ENCODE measurements at places on chromosomes 6 and 20.

DNA sequence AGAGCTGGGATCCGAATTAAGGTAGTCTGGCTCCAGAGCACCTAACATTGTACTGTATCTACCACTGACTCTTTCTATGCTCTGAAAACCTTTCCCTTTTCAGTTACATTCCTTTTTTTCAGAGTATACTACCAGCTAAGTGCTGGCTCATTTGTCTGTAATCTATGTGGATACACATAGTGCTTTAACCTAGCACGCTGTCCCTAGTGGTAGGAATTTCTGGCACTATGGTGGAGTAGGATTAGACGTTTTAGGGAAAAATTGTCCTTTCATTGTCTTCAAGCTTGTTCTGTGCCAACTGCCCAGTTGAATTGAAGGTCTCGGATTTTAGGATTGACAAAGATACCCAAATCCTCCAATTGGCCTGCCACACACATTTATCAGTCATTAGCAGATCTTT, 259.1 kb upstream of the FERMT1 start:
- no peak for DNase-seq

DNA sequence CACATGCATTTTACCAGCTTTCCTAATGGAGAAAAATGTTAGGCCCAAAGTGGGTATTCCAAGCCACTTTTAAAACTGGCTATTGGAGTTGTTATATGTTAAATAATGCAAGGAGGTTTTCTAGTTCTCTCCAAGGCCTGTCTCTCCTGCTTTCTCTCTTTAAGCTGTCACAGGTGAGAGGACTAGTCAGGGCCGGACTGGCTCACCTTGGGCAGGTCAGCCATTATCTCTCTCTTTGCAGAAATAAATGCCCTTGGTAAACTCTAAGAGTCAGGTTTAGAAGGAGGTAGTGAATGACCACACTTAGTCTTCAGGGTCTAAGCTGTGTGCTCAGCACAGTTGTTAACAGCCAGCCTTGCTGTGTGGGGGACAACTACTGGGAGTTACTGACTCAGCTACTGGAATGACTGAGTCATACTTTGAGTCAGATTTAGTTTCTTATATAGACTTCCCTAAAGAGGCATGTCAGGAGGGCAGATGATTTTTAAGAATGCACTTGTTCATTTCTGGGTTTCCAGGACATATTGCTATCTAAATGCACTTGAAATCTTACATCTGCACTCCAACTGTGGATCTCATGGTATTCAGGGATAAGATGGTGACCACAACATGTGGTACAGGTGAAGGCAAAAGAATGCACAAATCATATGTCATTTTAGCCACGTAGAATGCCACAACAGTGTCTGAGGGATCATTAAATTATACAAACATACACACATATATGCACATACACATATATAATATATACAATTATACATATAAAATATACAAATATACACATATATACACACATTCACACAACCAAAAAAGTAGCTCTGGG, 719.4 kb downstream of the EPM2A start:
- DNase-seq, result peak; percentile 2

- no peak for DNase-seq
Observed at GRCh38 chr6:111381123-111381522, 101.9 kb downstream of the REV3L start.

- DNase-seq, result peak; percentile 34
Observed at GRCh38 chr20:23446505-23446904, 6.2 kb downstream of the CST11 start.

DNA sequence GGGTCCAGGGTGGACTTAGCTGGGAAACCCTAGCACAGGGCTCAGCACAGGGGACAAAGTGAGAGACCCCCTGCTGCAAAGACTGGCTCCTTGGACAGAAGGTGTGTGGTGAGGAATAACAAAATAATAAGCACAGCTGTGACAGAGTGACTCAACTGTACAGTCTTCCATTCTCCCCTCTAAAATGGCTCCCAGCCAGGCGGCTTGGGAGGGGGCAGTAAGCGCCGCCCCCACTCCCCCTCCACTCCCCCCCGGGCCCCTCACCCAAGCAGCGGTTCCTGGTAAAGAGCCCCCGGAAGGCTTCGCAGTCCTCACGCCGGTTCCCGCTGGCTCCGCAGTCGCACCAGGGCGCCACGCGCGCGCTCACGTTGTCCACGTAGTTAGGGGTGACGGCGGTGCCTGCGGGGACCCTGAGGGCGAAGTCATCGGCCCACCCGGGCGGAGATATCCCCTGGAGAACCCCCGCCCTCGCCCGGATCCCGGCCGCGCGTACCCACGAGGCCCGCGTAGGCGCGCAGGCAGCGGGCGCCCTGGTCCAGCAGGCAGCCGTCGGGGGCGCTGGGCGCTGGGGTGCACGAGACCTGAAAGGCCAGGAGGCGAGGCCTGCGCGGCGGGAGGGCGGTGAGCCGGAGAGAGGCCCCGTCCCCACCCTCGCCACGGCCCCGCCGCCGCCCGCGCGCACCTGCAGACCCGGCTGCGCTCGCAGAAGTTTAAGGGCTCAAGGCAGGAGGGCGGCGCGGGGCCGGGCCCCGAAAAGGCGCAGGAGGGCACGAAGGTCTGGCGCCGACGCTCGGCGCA, 2.7 kb downstream of the GFRA4 start:
- no peak for DNase-seq
